Fibroblast of villous mesenchyme (primary cell): ENCODE measurements at places on chromosomes 1 and 21. TPM values are rescaled to one million over a fixed set of nuclear protein-coding genes. Genes with fewer than 3 reads are reported as not detected.

The YBX1 gene
- 557 and 578 TPM in 2 replicates for total RNA-seq

The RAB29 gene
- 22.2 and 43.2 TPM in 2 replicates for total RNA-seq

The MIXL1 gene
- 0.43 TPM in 1 of 2 replicates, not detected in the other for total RNA-seq

The FCER1G gene
- 0.43 TPM in 1 of 2 replicates, not detected in the other for total RNA-seq

The LCE1A gene
- total RNA-seq: not detected in 2 replicates

The OR11L1 gene
- total RNA-seq: not detected in 2 replicates

The GJB5 gene
- total RNA-seq: not detected in 2 replicates

The RNU5D-1 gene
- total RNA-seq: not detected in 2 replicates

The ANKRD35 gene
- 1.3 TPM in 2 replicates for total RNA-seq

The CBR3 gene
- 12.1 and 13.2 TPM in 2 replicates for total RNA-seq

The GSTM1 gene
- total RNA-seq: 0.86 TPM in 1 of 2 replicates, not detected in the other

The PRMT2 gene
- 120 and 164 TPM in 2 replicates for total RNA-seq

The BARHL2 gene
- total RNA-seq: not detected in 2 replicates

The CDA gene
- 1.9 and 3.0 TPM in 2 replicates for total RNA-seq

The AKT3 gene
- 36.4 and 38.0 TPM in 2 replicates for total RNA-seq

The KRTAP19-1 gene
- total RNA-seq: not detected in 2 replicates

The LEFTY2 gene
- total RNA-seq: under 0.01 TPM in 1 of 2 replicates, not detected in the other

The KCNE2 gene
- not detected in 2 replicates for total RNA-seq

The PLOD1 gene
- 309 and 324 TPM in 2 replicates for total RNA-seq

The S100A7 gene
- not detected in 2 replicates for total RNA-seq

The PARP1 gene
- total RNA-seq: 51.2 and 89.4 TPM in 2 replicates

The AMPD1 gene
- not detected in 2 replicates for total RNA-seq

The TINAGL1 gene
- 60.5 and 87.6 TPM in 2 replicates for total RNA-seq

The VANGL2 gene
- not detected in 2 replicates for total RNA-seq

The COL9A2 gene
- 0.86 and 1.3 TPM in 2 replicates for total RNA-seq

The TBX19 gene
- 0.64 and 0.86 TPM in 2 replicates for total RNA-seq

The AKNAD1 gene
- 0.86 and 1.6 TPM in 2 replicates for total RNA-seq

The TNNI3K gene
- total RNA-seq: 1.3 TPM in 1 of 2 replicates, not detected in the other

The LRP8 gene
- 27.6 and 34.8 TPM in 2 replicates for total RNA-seq

The KMO gene
- total RNA-seq: under 0.01 TPM in 1 of 2 replicates, not detected in the other

The UMODL1 gene
- total RNA-seq: under 0.01 TPM in 1 of 2 replicates, not detected in the other

The ELAPOR1 gene
- 0.43 and 0.64 TPM in 2 replicates for total RNA-seq

The PCP4L1 gene
- total RNA-seq: under 0.01 TPM in 1 of 2 replicates, not detected in the other
